Right kidney (tissue), 9 donors: ENCODE measurements at places on chromosomes 16 and 17.

DNA sequence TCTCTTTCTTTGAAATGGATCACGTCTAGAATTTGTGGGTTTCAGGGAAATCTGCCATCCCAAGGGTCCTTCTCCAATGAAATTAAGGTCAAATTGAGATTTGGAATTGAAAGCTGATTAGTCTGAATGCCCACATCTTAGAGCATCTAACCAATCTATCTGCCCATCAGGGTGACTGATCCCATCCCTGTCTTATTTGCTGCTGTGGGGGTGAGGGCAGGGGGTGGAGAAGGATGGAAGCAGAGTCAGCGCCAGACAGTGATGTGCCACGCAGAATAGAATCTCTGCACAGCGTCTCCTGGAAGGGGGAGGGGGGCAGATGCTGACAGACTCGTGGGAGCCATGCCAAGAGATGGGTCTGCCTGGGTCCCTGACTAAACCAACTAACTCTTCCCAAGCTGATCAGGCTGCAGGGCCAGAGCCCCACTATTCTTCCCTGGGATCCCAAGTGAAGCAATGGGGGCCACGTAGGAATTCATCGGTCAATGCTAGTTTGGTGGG lies 32.1 kb downstream of the CDK5RAP3 start:
- no peak for DNase-seq

DNA sequence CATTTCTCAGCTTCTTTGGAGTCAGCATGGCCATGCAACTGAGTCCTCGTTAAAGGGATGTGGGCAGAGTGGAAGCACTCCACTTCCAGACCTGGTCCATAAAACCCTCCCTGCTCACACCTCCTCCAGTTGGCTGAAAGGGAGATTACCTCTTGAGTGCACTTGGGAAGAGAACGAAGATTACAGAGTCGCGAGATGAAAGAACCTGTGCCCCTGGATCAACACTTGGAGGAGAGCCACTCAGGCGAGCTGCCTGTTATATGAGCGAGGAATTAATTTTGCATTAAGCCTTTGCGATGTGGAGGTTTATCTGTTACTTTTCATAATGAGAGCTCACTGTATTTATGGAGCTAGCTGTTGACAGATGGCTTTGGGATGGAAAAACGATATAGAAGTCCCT lies 147.9 kb downstream of the MAF start:
- DNase-seq, result no peak

DNA sequence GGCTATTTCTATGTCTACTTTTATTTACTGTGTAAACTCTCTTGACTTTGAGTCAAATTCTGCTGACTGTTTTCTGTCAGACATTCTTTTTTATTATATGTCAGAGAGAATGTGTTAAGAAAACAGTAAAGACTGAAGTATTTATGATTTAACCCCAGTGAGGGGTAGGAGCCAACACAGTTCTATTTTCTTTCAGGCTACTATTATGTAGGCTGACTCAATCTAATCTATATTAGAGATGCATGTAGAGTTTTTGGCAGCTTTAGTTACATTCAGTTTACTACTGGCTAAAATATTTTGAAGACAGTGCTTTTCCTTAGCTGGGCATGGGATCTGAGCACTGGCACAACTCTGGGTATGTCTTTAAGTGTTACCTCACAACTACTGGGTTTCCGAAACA lies 1108.0 kb downstream of the CDH11 start:
- no peak for DNase-seq

- DNase-seq, result no peak
These were observed 3.0 kb downstream of the SLC35G3 start for GRCh38 chr17:35191001-35191695.

GRCh38 chr17:58391302-58391984 lies 25.9 kb downstream of the RNF43 start:
- DNase-seq, result peak; percentile 58

DNA sequence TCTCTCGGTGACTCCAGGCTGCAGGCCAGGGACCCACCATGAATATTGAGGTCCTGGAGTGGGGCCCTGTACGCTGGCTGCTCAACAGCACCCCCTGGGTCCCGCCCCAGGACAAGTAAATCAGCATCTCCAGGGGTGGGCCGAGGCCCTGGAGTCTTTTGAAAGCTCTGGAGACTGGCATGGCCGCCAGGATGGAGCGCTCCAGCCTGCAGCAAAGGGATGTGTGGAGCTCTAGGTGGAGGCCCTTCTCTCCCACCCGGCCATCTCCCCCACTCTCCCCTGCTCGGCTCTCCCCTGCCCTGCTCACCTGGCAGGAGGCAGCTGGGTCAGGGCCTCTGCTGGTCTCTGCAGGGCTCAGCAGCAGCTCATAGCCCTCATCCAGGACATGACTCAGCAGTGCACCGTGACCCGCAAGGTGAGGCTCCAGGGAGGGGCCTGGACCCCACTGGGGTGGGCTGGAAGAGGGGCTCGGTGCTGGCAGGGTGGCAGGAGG lies 16.6 kb downstream of the SGSH start:
- no peak for DNase-seq

GRCh38 chr17:16971458-16972338 lies at the start of gene TNFRSF13B:
Gene TNFRSF13B, minus strand, starts transcription at chr17:16972118. Its CDS starts 43 bp downstream, at chr17:16972075.
- DNase-seq, result no peak

- DNase-seq, result no peak
These were observed 5.5 kb downstream of the C16orf96 start for GRCh38 chr16:4561596-4561995.

DNA sequence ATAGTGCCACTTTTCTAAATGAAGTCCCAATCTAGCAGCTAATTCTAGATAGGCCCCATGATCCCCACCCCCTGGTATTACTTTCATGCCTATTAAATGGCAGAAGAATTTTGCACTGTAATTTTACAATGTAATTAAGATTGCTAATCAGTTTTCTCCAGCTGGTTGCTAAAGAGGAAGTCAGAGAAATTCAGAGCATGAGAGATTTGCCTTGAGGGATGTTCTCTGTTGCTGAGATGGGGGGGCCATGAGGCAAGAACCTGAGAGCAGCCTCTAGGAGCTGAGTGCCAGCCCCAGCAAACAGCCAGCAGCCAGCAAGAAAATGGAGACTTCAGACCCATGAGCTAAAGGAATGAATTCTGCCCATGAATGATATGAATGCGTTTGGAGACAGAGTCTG lies 38.9 kb downstream of the SHCBP1 start:
- DNase-seq, result no peak

GRCh38 chr17:12850996-12851395 lies 61.7 kb downstream of the ARHGAP44 start:
- DNase-seq, result no peak

DNA sequence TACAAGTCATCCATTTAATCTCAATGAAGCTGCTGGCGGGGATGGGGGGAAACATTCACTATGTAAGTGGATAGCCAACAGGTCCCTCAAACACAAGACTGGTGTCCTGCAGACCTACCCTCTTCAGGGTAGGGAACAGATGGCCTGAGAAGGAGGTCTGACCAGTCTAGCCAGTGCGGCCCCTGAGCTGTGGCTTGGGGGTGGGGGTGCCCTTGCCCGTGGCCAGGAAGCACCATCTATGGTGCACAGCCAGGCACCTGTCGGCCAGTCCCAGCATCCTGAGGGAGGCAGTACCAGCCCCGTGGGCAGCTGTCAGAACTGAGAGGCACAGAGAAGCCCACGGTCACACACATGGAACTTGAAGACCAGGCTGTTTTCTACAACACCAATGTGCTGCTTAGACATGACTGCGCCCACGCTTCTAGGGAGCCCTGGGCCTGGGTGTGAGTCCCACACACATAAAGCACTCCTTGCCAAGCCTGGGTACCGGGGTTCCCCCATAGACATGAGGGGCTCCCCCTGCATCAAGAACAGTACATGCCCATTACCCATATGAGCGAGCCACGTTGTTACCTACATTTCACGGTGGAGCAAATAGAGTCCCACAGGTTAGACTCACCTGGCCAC lies 40.9 kb downstream of the RMI2 start:
- DNase-seq, result no peak

- no peak for DNase-seq
These were observed 18.5 kb downstream of the CCL8 start for GRCh38 chr17:34337701-34338100.

GRCh38 chr17:82098939-82099763 lies 1.1 kb upstream of the FASN start:
- peak; percentile 94 for DNase-seq
